ENCODE measurements at places on chromosomes 11 and 22.

- no peak for DNase-seq
Measured at GRCh38 chr11:117075186-117075585, 23.0 kb downstream of the SIK3 start.

- DNase-seq, result no peak
Measured at GRCh38 chr22:46561435-46561905, 24.1 kb upstream of the CELSR1 start.

DNA sequence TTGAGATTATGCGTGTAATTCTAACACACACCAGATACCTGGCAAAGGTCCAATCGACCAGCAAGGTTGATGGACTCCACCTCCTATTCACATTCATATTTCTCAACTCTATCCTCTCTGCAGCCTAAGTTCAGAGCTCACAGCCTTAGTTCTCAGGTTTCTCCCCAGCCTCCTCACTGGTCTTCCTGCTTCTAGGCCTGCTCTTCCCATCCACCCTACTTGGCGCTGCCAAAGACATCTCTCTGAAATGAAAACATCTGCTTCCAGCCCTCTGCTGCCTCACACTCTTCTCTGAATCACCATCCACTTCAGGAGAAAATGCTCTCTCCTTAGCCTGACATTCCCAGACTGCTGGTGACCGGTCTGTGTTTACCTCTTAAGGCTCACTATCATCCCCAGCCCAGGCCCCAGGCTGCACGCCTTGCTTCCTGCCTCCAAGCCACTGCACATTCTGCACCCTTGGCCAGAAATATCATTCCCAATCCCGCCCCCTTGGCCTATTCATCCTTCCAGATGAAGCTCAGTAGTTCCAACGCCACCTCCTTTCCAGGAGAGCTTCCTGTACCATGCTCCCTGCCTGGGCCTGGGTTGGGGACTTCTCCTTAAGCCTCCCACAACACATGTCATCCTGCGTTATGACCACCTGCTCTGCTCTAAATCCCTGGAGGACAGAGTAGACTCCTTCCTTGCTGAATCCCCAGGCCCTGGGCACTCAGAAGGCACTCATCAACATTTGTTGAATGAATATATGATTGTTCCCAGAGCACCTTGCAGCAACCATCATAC is 3.5 kb downstream of the ARRB1 start:
- DNase-seq, result no peak

GRCh38 chr22:36332623-36333332 is 55.0 kb downstream of the MYH9 start:
- no peak for DNase-seq

GRCh38 chr11:111909378-111909777 is 2.2 kb downstream of the CRYAB start:
- DNase-seq, result no peak

DNA sequence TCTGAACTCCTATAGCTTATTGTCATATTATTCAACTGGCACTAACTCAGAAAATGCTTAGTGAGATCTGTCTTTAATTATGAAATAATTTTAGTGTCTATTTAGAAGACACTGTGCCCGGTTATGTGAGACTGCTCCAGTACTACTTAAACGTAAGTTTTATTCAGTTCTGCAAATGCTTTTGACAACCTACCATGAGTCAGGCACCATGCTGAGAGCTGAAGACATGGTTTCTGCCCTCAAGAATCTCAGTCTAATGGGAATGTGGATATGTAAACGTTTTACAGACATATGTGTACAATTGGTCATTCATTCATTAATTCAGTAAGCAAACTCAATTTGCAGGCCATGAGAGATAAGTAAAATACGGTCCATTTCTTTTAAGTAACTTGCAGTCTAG is 40.0 kb downstream of the DCUN1D5 start:
- no peak for DNase-seq

DNA sequence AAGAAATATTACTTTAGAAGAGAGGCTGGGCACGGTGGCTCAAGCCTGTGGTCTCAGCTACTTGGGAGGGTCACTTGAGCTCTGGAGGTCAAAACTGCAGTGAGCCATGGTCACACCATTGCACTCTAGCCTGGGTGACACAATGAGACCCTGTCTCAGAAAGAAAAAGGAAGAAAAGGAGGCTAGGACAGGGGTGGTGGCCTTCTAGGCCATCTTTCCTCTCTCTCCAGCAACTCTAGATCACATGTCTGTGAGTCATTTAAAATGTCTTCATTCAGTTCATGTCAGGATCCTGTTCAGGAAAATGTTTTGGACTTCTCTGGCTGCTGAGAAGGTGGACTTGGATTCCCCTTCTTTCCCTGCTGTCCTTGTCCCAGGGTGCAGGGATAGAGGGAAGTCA is 53.3 kb downstream of the PPFIA1 start:
- no peak for DNase-seq

GRCh38 chr22:47408409-47408808 is 646.0 kb downstream of the TBC1D22A start:
- no peak for DNase-seq

GRCh38 chr22:37314315-37315074 is 32.2 kb downstream of the CYTH4 start:
- no peak for DNase-seq

DNA sequence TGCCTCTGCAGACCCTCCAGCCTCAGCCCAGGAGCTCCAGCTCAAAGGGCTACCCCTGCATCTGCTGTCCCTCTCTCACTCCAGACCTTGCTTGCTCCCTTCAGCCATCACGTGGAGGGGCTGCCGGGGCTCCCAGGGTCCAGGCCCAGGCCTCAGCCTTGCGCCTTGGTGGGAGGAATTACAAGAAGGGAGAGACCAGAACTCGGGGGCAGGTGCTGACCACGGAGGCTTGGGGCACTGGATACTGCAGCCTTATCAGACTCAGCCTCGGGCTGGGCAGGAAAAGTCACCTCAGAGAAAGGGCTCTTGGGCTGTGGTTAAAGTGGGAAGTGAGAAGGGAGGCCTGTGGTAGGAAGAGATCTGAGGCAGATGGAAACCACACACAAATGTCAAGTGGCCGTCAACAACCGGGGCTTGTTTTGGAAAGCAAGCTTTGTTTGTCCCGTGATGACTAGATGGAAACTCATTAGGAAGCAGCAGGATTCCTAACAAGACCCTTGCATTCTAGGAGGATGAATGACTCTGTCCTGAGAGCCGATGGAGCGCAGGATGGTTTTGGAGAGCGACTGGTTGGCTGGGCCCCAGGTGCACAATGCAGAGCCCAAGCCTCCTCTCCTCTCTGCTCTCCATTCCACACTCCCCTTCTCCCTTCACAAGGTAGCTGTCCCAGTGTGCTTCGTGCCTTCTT is 1321.7 kb downstream of the TBC1D22A start:
- no peak for DNase-seq

- no peak for DNase-seq
Measured at GRCh38 chr22:33811208-33811607, 109.1 kb downstream of the LARGE1 start.

GRCh38 chr11:19328586-19329311 is 88.0 kb upstream of the E2F8 start:
- DNase-seq, result no peak

DNA sequence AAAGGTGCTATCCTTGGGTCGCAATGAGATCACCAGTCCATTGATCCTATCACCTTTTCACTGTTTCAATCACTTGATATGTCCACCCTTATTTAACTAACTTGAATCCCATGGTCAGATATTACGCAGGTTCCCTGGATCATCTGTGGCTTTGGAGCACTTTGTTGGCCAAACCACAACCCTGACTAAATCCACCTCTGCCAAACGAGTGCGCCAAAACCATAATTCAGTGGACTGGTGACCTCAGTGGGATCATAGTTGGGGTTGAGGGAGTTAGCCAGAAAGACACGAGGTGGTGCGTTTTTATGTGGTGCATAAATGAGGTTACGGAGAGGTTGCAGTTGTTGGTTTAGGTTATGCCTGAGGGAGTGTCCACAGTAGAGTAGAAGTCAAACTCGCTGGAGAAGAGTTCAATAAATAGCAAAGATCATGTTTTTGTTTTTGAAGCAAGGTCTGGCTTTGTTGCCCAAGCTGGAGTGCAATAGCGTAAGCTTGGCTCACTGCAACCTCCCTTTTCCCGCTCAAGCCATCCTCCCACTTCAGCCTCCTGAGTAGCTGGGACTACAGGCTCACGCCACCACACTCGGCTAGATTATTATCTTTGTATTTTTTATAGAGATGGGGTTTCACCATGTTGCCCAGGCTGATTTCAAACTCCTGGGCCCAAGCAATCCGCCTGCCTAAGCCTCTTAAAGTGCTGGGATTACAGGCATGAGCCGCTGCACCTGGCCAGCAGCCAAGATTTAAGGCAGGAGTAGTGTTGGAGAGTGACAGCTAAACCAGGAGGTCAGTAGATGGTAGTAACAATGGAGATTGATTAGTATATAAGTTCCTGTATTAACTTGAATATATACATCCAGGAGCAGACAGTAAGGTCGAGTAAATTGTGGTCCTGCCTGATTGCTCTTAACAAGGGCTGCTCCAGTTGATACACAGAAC is 4.5 kb downstream of the FOXR1 start:
- no peak for DNase-seq

DNA sequence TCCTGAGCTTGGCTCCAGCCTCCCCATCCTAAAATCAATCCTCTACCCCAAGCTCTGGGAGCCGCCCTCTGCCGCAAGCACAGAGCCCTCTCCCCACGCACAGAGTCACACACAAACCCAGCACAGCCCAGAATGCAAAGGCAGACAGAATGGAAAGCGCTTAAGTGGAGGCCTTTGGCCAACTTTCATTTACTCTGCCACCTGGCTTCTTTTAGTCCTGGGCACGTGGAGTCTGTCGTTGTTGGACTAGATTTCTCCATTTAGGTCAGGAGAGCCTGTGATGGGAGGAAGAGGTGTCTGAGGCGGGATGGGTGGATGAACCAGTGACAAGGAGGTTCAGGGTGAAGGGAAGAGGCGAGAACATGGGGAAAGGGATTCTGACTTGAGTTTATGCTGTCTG is 191.7 kb downstream of the DSCAML1 start:
- no peak for DNase-seq

GRCh38 chr22:20395907-20396287 is 1.9 kb downstream of the ZNF74 start:
- no peak for DNase-seq

DNA sequence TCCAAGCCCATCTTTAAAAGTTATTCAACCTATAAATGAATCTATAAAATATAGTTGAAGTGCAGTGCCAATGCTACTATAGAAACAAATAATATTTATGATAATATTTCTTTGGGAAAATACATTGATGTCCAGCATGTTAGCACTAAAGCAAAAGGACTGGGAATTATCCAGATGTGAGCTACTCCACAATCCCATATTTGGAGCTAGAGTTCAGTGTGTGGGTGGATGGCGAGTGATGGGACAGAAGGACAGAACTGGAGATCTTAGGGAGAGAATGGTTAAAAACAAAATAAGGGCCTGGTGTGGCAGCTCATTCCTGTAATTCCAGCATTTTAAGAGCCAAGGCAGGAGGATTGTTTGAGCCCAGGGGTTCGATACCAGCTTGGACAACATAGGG is 216.8 kb downstream of the TMEM135 start:
- no peak for DNase-seq

DNA sequence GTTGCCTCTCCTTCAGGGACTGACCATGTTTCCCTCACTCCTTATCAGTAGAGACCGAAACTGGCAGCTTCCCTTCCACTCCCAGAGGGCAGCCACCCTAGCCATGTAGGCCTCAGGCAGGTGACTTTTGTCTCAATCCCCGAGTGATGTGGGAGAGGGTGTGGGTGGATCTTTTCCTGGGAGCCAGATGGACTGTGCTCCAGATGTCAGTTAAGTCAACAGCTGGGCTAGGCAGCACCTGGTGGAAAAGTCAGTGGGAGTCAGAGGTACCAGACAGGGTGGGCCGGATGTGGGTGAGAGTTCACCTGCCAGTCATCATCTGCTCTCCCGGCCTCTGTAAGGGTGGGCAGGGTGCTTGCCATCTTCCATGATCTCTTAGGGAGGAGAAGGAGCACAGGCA is 1.9 kb downstream of the BANF1 start:
- no peak for DNase-seq

- DNase-seq, result no peak
Measured at GRCh38 chr11:119015054-119015611, 3.0 kb downstream of the RPS25 start.

GRCh38 chr11:95490625-95491024 is 259.6 kb upstream of the SESN3 start:
- DNase-seq, result no peak

DNA sequence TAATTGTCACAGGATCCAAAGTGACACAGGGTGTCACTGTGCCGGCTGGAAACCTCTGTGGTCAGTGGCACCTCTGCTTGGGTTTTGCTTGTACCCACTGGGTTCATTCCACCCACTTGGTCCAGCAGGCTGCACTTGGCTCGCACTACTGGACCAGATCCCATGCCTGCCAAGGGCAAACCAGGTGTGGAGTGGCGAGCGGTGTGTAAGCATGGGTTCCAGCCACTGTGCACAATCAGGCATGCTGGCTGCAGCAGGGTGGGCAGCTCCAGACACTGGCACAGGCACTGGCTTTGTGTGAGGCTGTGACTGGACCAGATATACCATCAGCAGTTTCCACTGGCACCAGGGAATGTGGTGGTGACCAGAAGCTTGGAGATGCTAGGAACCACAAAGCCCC is 261.4 kb downstream of the KCNA4 start:
- DNase-seq, result no peak

GRCh38 chr11:134751766-134752165 is 339.7 kb upstream of the B3GAT1 start:
- no peak for DNase-seq

- no peak for DNase-seq
Measured at GRCh38 chr11:105183426-105183825, 43.9 kb upstream of the CARD18 start.
